NCI-H2081 (cell line): ENCODE measurements at places on chromosomes 3 and 15.

- DNase-seq: no peak
Measured at GRCh38 chr3:190716211-190716610, 146.3 kb downstream of the GMNC start.

- no peak for DNase-seq
Measured at GRCh38 chr3:64266065-64266931, 41.0 kb upstream of the PRICKLE2 start.

GRCh38 chr3:160133757-160134156 is 91.5 kb upstream of the C3orf80 start:
- DNase-seq: no peak

DNA sequence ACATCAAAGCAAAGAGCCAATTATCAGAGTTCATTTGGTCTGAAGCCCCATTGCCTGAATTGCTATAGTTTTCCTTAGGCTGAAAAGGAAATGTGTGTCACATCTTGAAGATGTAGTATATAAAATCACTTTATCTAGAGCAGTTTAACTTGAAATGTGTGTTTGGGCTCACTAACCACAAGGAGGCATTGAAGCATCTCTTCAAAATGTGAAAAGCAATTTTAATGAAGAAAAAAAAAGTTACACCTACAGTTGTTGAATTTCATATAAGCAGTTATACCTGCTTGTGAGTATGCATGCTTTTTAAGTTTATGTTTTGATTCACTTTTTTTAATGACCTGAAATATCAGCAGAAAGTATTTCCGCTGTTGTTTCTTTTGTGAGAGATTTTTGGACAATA is 129.3 kb downstream of the IQCH start:
- DNase-seq: no peak

DNA sequence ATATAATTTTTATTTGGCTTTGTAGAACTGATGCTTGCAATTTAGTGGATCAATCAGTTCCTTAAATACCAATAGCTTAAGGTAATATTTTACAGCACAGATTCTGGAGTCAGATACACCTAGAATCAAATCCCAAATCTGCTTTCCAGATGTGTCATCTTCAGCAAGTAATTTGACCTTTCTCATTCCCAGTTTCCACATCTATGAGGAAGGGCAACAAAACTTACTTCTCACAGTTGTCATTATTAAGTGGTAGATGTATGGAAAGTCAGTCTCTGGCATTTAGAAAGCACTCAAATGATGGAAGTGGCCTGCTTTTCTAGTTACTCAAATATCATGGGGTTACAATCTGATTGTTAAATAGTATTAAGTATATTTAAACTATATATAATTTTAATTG is 767.0 kb downstream of the CADM2 start:
- no peak for DNase-seq

DNA sequence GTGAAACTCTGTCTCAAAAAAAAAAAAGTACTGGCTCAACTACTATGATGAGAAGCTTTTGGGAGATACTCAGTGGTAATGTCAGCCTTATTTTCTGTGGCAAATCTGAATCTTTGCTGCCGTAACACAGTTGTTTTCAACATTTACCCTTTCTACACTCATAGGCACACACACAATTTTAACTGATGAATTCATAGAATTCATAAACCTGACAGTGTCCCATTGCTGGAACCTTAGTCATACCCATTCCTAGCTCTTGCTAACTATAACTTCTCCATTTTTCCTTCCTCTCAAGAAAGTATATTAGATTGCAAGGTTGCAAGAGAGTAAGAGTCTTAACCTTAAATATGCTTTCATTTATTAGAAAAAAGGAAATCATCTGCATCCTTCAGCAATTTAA is 496.6 kb downstream of the FHIT start:
- DNase-seq: no peak

DNA sequence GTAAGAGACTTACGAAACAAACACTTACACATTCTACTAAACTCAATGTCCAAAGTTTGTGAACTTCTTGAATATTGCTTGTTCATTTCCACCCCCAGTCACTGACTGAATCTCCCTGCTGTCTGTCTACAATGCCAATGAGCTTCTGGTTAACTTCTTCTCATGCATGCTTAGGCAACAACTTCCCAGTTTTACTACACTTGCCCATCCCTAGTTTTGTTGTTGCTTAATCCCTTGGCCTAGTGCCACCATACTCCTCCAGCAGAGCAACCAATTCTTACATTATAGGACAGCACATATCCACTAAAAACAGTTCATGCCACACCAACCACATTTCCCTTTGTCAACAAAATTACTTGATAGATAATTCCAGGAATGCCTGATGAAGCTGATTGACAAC is 40.9 kb upstream of the CCR2 start:
- no peak for DNase-seq

DNA sequence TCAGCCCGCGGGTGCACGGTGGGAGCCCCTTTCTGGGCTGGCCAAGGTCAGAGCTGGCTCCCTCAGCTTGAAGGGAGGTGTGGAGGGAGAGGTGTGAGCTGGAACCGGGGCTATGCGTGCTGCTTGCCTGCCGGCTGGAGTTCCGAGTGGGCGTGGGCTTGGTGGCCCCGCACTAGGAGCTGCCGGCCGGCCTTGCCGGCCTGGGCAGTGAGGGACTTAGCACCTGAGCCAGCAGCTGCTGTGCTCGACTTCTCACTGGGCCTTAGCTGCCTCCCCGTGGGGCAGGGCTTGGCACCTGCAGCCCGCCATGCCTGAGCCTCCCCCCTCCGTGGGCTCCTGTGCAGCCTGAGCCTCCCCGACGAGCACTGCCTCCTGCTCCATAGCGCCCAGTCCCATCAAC is 36.0 kb downstream of the TRH start:
- no peak for DNase-seq
